ENCODE measurements at places on chromosomes 4 and X. TPM values are rescaled to one million over a fixed set of nuclear protein-coding genes. Genes with fewer than 3 reads are reported as not detected.

- peak; percentile 4 for DNase-seq
These were observed 312.2 kb upstream of the DIAPH2 start for GRCh38 chrX:96372313-96373046.

DNA sequence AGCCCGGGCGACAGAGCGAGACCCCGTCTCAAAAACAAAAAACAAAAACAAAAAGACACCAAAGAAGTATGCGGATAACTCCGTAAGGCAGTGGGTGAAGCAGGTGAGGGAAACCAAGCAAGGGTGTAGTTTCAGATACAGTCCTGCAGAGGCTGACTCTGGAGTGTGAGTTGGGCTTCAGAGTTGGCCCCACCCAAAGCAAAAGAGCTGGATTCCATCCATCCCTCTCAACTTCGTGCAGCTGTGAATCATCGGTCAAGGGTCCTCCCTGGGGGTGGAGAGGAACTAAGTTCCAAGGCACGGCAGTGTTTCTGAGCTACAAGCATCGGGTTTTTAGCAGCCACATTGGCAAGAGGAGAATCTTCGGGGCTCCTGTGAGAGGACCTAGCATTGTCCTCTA lies 43.9 kb upstream of the FAM9A start:
- DNase-seq = no peak

- DNase-seq = no peak
These were observed 111.7 kb downstream of the GALNTL6 start for GRCh38 chr4:171924746-171925376.

DNA sequence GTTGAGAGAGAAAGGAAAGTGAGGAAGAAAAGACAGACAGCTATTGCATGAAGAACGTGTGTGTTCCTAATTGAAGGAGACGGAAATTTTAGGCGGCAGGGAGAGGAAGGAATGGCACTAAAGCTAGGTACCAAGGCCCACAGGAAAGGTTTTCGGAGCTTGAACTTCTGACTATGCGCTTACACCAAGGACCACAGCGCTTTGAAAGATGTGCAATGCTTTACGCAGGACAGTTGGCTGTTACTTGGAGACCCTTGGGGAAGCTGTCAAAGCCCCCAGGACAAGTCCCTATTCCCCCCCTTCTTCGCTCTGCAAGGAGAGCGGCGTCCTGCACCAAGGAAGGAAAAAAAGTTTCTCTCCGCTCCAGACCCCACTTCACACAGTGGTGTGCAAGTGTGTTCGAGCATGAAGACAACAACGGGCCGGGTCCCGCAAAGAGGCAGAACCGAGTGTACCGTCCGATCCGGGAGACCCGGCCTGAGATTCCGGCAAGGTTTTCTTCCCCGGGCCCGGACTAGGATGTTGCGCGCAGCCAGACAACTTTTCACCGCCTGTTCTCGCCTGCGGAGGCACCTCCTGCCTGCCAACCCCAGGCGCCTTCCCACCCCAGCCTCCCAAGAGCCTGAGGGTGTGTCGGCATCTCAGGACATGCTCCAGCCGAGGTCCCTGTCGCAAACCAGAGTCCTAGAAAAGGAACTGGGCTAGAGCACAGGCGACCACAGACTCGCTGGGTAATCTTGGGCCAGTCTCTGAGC lies 896 bp downstream of the KDR start:
- DNase-seq = no peak

- DNase-seq = no peak
These were observed 226.2 kb downstream of the PALLD start for GRCh38 chr4:168723020-168723419.

SORCS2 gene
- 1.0 TPM for total RNA-seq

ZNF141 gene
- 17.2 TPM for total RNA-seq

XK gene
- 2.6 TPM for total RNA-seq

ZIC3 gene
- not detected for total RNA-seq

RPS6KA3 gene
- total RNA-seq = 52.8 TPM

TMPRSS11B gene
- total RNA-seq = not detected

Measured in prostate gland (tissue), 2 donors.